ENCODE measurements at places on chromosomes 1 and 21.

GRCh38 chr1:87146986-87147385 lies 181.7 kb upstream of the LMO4 start:
- DNase-seq = no peak

DNA sequence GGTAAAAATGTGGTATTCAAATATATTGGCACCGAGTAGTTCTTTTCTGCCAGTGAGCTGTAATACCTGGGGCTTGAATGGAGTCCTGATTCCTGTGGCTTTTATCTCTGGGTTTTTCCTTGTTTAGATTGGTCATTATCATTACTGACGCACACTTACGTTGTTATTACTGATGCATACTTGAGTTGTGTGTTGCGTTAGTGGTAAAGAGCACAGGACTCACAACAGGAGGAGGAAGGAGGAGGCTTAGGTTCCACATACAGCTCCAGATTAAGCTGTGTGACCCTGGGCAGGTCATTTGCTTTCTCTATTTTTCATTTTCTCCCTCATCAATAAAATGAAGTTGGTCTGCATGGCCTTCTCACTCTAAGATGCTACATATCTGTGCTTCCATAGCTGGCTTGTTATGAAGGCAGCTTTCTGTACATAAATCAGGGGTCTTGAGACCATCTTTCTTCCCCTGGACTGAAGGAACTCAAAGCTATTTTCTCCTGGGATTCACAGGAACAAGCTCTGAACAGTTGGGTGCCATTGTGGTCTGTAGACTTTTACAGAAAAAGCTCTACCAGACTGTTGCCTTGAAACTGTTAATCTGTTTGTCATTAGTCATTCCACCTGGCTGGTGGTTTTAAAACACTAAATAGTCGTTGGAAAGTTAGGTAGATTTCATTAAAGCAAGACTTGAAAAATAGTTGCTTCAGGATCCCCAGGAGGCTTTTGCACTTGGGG lies 5.6 kb downstream of the ARID1A start:
- DNase-seq = no peak

DNA sequence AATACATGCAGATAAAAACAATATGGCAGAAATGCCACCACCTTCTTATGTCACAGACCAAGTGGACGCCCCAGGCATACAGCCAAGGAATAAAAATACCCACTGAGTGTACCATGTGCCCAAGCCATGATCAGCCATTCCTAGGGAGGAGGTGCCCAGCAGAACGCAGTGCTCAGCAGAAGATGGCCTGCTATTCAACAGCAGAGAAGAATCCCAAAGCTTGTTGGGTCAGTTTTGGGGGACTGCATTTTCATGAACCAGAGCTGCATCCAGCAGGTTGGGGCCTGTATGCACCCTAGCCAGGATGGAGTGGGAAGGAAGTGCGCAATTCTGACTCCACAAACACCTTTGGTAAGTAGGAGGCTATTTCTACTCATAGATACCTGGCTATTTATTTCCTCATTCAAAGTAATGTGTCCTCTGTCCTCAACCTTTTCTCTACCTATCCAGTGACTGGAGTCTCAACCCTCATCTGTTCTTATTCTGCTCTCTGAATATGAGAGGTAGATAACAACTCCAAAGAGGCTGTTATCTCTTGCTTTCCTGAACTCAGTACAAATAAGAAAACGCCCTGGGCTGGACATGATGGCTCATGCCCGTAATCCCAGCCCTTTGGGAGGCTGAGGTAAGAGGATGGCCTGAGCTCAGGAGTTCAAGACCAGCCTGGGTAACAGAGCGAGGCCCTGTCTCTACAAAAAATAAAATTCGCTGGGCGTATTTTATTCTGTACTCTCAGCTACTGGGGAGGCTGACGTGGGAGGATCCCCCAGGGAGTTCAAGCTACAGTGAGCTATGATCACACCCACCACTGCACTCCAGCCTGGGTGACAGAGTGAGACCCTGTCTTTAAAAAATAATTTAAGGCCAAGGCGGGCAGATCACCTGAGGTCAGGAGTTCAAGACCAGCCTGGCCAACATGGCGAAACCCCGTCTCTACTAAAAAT lies 2.5 kb upstream of the PLEKHM2 start:
- DNase-seq = peak; percentile 33

DNA sequence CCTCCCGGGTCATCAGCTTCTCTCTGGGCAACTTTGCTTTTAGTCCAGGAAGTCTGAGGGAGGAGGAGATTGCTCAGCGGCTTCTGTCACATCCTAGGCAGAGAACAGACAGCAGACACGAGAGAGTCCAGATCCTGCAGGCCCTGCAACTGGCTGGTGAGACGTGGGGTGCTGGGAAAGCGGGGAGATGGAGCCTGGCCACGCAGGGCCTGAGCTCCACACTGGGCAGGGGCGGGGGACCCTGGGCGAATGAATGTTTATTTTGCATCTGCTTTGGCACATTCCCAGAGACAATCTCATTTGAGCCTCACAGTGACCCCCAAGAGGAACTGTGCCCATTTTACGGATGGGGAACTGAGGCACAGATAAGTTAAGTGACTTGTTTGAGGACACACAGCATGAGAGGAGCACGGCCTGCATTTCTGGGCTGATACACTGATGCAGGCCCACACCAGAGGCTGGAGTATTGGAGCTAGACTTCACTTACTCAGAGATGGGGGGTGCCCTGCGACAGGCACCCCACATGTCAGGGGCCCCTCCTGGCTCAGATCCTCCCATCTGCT lies 9.6 kb downstream of the C1orf167 start:
- no peak for DNase-seq

- DNase-seq = no peak
Measured at GRCh38 chr1:59422921-59423575, 126.2 kb downstream of the FGGY start.

DNA sequence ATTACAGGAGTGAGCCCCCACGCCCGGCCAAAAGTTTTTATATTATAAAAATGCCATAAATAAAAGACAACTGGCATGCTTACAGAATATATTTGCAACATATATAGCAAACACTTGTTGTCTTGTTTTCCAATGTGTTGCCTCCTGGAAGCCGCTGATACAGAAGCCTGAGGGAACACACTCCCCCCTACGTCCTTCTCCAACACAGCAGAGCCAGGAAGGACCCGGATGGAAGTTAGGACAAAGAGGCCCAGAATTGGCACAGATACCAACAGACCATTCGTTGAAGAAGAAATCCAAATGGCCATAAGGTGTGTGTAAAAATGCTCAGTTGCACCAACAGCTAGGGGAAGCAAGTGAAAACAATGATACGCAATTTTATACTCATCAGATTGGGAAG lies 1.3 kb upstream of the PLA2G5 start:
- DNase-seq = no peak

DNA sequence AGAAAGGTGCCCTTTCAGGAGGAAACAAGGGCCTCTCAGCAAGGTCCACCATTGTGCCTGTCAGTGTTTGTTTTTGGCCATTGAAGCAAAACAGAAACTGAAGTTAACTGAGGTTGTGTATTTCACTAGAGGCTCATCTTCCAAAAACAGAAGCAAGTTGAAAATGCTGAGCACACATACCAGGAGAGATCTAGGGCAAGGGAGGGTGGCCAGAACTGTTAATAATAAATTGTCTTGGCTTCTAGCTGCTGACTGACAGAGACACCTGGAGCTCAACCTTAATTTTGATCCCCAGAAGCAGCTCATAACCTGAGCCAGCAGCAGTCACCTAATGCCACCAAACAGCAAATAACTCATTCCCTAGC lies 5.2 kb downstream of the AGMAT start:
- no peak for DNase-seq
